ENCODE measurements at places on chromosomes 12 and 14.
A peak's percentile ranks its signal among the peaks of the same experiment; 100 is the strongest.

DNA sequence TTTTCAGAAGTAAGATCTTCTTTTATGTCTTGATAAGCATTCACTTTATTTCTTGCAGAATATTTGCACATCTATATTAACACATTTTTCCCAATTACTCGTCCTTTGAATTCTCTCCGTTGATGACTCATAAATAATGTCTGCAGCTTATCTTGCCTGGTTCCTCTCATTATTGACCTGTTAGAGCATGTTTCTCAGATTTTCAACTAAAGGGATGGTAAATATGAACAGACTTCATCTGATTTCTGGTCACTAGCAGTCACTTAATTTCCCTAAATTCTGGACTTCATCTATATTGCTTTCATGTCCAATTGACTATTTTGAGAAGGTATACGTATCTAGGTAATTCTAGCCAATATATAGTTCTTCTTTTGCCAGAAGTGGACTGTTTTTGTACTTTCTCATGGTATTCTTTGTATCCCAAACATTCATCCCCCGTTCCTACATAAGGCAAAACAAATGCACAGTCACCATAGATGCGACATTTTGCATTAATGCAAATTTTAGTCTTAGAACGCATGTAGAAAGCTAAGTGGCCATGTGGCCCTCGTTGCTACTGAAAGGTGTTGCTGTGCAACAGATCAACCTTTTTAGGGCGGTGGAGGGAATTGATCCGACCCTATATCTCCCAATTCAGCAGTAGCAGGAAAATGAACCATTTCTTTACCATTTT is 6.2 kb downstream of the PIK3C2G start:
- DNase-seq, result no peak

DNA sequence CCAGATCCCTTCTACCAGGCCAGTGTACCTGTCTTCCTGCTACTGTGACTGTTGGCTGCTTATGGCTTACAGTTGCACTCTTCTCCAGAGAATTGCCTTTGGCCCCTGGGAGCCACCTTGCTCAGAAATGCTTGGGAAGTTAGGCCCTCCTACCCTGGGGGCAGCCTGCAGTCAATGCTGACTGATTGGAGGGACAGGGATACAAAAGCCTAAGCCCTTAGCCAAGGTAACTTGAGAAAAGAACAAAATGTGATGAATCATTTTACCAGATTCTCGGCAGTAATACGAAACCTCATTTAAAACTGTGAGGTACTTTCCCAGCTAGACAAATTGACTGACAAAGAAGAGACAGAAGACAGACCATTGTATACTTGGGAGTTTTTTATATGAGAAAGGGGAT is 47.3 kb downstream of the PTCSC3 start:
- no peak for DNase-seq

- no peak for DNase-seq
Measured at GRCh38 chr12:43104494-43104893, 447.5 kb downstream of the ADAMTS20 start.

GRCh38 chr12:53076461-53076860 is 2.7 kb downstream of the SPRYD3 start:
- no peak for DNase-seq

DNA sequence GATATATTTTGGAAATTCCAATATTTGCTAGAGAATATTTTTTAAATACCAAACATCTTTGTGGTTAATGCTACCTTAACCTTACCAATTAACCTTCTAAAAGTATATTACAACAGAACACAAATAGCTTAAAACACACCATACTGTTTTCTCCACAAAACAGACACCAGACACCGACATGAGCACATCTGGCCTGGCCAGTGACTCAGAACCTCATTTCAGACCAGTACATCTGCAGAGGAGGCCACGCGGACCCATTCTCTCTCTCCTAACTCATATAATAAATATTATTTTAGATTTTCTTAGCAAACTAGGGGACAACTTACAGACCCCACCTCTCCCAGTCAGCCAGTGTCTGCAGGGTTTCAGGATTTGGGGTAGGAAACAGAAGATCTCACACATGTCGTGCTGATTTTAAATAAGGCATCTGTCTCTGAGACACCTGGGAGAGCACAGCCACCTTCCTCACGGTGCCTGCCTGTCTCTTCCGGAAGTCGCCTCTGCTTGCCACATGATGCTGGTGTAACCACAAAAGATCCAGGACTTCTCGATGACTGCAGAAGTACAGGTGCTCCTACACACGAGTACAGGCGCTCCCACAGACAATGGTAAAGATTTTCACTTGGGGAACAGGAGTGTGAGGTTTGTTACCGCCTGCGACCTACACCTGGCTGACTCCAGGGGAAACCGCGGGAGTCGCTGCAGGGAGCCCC is 9.7 kb upstream of the ANKLE2 start:
- no peak for DNase-seq

- no peak for DNase-seq
Measured at GRCh38 chr12:23614280-23614679, 335.2 kb downstream of the SOX5 start.

GRCh38 chr12:55044135-55044534 is 24.4 kb downstream of the NEUROD4 start:
- no peak for DNase-seq

DNA sequence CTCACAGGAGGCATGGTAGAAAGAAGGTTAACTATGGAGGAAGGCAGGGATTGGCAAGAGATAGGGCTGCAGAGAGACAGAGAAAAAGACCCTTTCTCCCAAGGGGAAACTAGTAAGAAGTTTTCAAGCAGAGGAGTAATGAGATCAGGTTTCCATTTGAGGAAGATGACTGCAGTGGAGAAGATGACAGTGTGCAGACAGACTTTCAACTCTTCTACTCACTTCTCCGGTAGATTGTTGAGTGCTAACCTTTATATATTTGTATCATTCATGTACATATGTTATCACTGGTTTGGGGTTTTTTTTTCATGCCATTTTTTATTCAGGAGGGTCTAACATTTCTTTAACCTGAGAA is 5.9 kb upstream of the B3GNT4 start:
- no peak for DNase-seq

- no peak for DNase-seq
Measured at GRCh38 chr12:25058658-25059058, 109.8 kb upstream of the BCAT1 start.

DNA sequence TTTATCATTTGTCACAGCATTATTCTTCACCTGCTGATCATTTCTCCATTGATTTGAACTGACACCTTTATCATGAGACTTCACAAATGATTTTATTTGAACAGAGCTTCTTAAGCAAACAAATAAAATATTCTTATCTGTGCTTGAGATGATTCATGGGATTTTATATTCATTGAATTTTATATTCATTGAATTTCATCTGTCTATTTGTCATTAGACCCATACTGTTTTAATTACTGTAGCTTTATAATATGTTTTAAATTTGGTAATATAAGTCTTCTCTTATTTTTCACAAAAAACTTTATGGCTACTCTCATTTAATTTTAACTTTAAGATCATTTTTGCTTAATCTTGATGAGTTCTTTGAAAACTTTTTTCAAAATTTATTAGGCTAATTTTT is 777.4 kb upstream of the TBX3 start:
- no peak for DNase-seq

- DNase-seq, result no peak
Measured at GRCh38 chr14:96538097-96538989, 36.2 kb downstream of the PAPOLA start.

DNA sequence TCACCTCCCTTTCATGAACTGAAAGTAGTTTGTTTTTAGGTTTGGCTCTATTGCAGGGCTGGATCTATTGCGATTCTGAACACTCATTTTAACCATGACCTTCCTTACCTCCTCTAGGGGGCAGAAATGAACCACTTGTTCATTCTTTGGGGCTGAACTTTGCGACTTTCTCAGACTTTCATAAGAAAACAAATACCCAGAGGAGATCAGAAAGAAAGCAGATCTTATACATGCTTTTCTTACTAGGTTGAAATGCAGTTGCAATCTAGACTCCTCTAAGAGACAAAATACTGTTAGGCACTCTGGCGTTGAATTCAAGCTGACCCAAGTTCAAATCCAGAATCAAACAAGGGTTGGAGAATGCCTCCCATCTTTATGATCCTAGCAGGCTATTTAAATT is 32.6 kb upstream of the PLEKHG3 start:
- no peak for DNase-seq

GRCh38 chr14:77099425-77100167 is 1.5 kb downstream of the CIPC start:
- DNase-seq, result no peak

- DNase-seq, result no peak
Measured at GRCh38 chr14:65731933-65732506, 319.5 kb downstream of the FUT8 start.

- DNase-seq, result no peak
Measured at GRCh38 chr14:95841668-95842067, 35.0 kb upstream of the TUNAR start.

- no peak for DNase-seq
Measured at GRCh38 chr14:58663494-58664111, 25.8 kb downstream of the DACT1 start.

DNA sequence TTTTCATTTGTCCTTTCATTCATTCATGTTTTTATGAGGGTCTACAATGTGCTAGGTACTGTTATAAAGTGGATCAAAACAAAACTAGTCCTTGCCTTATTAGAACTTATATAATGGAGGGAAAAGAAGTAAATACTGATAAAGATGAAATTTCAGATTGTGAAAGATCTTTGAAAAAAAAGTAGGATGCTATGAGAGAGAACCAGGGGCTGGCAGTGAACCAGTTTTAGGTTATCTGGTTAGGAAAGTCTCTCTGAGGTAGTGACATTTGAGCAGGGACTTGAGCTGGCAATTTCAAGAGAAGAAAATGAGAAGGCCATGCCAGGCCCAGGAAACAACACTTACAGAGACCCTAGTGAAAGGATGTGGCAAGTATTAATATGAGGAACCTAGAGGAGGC is 57.3 kb upstream of the E2F7 start:
- no peak for DNase-seq

GRCh38 chr14:90796329-90796728 is 19.9 kb downstream of the TTC7B start:
- DNase-seq, result no peak

DNA sequence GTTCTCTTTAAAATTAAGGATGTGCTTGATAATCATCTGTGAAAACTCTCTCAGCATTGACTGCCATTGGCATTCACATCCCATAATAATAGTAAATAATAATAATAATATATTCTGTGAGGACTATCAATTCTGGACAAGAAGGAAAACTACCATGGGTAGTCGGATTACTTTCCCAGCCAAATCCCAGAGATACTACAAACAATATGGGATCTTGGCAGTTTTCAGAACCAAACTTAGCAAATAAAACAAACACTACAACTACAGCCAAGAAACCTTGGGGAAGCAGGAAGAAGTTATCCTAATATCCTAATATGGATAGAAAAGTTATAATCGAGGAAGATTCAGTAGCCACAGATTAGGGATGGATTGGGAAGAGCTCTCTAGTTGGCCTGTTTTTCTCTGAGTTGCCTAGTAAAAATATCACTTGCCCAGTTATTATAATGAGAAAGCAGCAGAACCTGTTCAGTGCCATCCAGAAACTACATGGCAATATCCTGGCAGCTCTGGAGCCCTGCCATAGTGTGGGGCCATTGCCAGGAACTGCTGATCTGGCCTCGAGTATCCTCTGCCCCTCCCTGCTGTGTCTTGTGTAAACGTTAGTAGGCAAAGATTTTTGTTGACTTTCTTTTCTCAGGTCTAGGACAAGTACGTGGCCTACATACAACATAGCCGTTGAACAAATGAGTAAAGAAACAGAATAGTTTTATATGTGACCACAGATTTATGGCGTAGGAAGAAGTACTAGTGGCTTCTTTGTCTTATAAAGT is 193.5 kb downstream of the SLC2A13 start:
- no peak for DNase-seq

GRCh38 chr12:6241495-6241894 is 41.3 kb downstream of the CD9 start:
- no peak for DNase-seq

DNA sequence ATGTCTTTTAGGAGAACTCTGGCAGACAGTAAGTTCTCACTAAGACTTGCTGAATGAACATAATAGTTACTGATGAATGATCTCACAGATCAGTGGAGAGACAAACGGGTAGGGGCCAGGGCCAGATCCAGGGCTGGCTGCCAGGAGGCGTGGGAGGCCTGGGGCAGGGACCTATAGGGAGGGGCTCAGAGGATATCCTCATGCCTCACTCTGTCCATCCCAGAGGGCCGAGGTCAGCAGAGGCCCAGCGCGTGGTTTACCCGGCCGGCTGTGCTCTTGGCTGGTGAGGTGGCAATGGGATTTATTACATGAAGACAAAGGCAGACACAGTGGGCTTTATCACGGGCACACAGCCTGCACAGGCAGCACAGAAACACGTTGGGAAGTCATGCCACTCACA is 85.4 kb downstream of the CHGA start:
- no peak for DNase-seq

- DNase-seq, result no peak
Measured at GRCh38 chr12:86261142-86261541, 5.0 kb upstream of the MGAT4C start.

DNA sequence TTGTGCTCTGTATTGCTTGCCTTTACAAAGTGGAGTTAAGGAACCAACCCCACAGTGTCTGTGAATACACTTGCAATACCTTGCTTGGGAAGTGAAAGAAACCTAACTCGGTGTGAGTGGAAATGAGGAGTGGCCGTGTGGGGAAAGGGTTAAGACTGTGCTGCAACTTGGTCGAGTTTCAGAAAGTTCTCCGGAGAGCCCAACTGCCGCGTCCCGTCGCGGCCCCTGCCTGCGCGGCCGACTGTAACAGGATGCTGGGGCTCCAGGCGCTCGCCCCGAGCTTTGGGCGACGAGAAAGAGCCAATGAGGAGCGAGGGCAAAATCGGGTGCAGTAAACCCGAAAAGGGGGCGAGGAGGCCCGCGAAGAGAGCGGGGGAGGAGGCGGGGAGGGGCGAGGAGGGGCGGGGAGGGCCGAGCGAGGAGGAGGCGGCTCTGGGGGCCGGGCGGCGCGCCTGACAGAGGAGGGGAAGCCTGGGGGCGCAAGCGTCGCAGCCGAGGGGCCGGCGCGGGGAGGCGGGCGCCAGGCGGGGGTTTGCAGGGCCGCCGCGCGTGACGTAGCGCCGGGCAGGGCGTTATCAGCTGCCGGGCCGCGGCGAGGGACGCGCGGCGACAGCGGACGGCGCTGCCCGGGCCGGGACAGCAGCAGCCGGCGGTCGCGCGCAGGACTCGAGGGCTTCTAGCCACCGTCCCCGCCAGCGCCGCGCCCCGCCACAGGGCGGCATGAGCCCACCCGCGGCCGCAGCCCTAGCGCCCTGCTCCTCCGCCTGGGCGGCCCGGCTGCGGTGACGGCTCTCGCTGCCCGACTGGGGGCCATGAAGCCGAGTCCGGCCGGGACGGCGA is at the start of gene DACT1:
Gene DACT1, plus strand, starts transcription at position 572 of the 840 bp plus-strand sequence. Its CDS starts 241 bp downstream, at position 813.
- peak; percentile 26 for DNase-seq

- no peak for DNase-seq
Measured at GRCh38 chr12:75690296-75690955, 179.0 kb upstream of the KRR1 start.

- DNase-seq, result no peak
Measured at GRCh38 chr12:107557589-107558100, 128.0 kb upstream of the PWP1 start.

DNA sequence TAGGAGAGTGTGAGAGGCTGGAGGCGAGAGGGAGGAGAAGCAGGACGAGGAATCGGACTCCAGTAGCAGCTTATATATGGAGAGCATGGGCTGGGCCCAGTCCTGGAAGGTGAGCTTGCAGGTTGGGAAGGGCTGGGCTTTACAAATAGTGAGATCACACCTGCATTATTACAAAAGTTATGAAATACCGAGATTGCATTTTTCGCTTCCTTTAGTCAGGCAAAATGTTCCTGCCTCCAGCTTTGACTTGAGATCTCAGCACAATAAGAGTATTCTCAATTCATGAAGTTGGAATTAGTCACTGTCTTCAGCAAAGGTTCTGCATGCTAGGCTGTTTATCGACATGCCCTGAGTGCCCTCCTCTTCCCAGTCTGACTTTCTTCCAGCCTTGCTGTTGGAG is at the start of gene KRT6B:
Gene KRT6B, minus strand, starts transcription at position 46 of the 400 bp plus-strand sequence. CDS start 68 bp downstream, outside the sequence.
- no peak for DNase-seq

Data from stimulated activated CD8-positive, alpha-beta memory T cell treated with anti-CD3 and anti-CD28 coated beads, Interleukin-12 subunit alpha, Interleukin-12 subunit beta, amount 100 ng/mL, for 4 hours (primary cell).